Mucosa of descending colon (tissue), 3 donors: ENCODE measurements at places on chromosomes 12 and 14.

- no peak for DNase-seq
These were observed 49.4 kb downstream of the DGLUCY start for GRCh38 chr14:91163316-91163715.

DNA sequence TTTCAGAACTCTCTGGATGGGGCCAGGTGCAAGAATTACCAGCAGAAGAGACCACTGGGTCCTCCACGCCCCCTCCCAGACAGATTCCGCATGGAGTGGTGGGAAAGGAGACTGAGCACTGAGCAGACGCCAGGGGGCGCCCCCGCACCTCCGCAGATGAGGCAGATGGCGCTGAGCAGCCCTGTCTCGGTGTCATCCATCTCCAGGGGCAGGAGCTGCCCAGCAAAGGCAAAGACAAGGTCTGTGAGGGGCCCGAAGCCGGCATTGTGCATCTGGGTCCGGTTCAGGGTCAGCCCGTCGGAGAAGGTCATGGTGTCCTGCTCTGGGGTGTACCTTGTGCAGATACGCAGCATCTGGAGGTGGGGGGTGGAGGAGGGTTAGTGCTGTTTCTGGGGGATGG is 6.3 kb upstream of the ITGB7 start:
- peak; percentile 89 for DNase-seq

- no peak for DNase-seq
These were observed 11.4 kb upstream of the SLC8B1 start for GRCh38 chr12:113346353-113346752.

DNA sequence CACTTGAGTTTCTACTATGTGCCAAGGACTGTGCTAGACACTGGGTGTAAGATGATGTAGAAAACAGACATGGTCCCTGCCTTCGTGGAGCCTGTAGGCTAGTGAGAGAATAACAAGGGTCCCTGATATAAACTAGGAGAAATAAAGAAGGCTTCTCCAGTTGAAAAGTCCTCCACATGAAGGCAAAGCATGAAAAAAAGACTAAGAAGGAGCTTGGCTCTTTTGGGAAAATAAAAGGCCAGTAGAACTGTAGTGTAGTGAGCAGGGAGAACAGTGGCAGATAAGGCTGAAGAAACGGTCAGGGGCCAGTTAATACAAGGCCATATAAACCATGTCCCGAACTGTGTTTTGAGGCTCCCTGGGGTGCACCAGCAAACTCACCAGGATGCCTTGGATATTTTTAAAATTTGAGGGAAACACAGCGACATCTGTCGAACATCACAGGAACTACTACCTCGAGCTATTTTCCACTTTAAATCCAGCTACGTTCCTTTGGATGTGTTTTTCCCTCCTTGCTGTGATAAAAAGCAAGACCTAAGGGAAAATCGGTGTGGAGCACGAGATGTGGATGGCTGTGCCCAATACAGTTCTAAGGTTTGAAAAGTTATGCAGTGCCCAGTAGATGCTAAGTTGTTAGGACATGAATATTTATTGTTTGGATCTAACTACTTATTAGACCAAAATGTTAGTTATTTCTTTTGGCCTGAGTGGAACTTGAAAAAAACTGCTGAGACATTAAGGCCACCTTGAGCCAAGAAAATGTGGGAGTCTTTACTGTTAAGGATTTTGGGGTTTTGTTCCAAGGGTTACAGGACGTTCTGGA is 8.5 kb upstream of the CFL2 start:
- DNase-seq, result peak; percentile 69

DNA sequence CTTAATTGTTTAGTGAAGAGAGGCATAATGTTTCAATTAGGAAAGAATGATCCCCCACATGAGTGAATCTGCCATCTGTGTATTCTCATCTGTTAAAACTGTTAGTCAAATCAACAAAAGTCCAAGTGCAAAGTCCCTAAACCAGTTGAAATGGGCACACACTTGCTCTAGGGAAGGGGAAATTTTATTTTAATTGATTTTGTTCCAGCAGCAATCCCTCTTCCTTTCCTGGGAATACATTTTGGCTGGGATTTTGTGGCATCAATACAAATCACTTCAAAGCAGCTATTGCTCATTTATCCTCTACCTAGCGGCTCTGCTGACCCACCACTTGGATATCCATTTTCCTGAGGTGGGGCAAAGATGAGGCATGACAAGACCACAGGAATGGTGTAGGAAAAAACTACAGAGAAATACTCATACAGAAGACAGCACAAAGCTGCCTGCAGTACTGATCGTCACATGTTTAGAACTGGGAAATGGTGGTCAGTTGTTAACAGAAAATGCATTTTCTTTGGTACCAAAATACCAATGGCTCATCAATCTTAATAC is 9.8 kb upstream of the SSTR1 start:
- no peak for DNase-seq

- DNase-seq, result no peak
These were observed 7.1 kb upstream of the CCDC175 start for GRCh38 chr14:59583755-59584154.

DNA sequence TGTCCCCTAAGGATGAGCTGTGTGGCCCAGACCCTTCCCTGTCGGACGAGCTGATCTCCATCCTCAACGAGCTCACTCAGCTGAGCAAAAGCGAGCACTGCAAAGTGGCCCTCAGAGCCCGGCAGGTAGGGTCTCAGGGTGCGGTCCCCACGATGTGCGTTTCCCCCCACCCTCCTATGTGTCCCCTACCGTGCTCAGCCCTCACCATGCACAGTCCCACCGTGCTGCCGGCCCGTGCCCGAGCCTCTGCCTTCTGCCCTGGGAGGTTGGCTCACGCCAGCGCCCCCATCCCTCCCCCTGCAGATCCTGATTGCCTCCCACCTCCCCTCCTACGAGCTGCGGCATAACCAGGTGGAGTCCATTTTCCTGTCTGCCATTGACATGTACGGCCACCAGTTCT is 86.6 kb downstream of the FOXN4 start:
- DNase-seq, result no peak

- no peak for DNase-seq
These were observed 173.0 kb downstream of the CALM1 start for GRCh38 chr14:90569606-90570387.

DNA sequence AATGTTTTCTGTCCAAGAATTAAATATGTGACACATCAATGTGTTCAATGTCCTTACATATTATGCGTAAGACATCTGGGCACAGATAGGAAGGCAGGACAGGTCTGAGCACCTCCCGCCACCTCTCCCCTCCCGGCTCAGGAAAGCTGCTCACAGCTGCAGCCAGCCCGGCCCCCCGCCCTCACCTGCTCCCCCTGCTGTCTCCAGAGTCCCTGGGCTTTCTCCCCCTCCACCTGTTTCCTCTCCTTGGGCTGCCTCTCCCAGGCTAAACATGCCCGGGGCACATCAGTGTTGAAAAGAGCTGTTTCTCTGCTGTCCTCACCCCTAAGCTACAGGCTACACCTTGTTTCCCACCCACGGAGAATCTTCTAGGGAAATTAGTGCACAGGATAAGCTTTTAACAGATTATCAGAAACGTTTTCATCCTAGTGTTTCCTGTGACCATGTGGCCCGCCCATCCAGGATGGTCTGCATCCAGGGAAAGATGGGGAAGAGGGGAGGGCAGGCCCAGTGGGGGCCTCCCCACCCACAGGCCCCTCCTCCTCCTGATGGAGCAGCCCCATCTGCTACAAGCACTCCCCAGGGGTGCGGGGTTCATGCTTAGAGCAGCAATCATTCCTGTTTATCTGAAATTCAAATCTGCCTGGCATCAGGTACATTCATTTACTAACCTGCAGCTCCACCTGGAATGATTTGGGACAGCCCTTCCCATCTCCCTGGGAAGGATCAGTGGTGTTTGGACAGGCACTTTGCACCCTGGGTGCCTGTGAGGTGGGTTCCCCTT is 273.8 kb upstream of the SFSWAP start:
- DNase-seq, result no peak

GRCh38 chr12:80807640-80808288 is 91.1 kb downstream of the MYF5 start:
- no peak for DNase-seq
